Muscle of leg (tissue), 16 donors: ENCODE measurements at places on chromosomes 12 and 14.
A peak's percentile ranks its signal among the peaks of the same experiment; 100 is the strongest.

DNA sequence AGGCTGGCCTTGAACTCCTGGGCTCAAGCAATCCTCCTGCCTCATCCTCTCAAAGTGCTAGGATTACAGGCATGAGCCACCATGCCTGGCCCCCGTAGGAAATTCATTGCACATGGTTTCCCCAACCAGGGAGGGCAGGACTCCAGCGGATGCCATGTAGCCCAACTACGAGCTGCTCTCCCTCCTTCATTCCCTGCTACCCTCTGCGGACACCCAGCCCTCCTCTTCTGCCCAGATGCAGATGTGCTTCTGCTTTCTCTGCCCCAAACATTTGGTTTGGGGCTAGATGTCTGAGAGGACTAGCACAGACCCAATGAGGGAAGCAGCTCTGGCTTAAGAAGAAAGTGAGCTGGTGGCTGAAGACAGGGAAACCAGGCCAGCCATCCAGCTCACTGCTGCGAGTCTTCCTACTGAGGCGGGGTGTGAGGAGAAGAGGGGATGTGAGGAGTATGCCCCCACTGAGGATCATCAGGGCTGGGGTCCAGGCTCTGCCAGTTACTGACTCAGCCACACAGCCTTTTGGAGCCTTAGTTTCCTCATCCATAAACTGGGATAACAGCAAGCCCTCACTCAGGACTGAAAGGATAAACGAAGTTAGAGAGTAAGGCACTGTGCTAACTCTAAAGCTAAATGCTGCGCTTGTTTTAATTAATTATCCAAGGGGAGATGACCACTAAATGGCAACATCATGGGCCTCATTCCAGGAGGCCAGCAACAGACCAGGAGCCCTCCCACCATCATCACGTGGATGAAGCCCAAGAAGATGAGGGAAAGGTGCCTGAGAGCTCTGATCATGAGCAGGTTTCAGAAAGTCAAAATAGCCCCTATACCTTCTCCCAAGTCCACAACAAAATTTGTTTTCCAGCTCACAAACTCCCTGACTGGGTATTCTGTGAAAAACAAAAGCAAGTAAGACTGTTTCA is 10.9 kb downstream of the CTDSP2 start:
- no peak for DNase-seq

DNA sequence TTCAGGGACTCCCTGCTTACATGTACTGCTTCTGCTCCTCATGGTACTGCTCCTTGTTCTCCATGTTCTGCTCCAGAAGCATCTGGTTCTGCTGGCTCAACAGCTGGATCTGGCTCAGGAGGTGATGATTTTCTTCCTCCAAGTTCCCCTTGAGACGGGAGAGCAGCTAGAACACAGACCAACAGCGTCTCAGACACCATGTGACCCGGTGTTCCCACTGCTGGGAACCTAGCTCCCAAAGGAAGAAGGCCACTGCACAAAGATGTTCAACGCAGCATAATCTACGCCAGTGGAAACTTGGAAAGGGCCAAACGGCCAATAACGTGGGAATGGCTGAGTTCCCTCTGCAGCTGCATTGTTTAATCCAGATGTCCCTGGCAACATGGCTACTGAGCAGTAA is 49.6 kb upstream of the GPR68 start:
- peak; percentile 60 for DNase-seq

DNA sequence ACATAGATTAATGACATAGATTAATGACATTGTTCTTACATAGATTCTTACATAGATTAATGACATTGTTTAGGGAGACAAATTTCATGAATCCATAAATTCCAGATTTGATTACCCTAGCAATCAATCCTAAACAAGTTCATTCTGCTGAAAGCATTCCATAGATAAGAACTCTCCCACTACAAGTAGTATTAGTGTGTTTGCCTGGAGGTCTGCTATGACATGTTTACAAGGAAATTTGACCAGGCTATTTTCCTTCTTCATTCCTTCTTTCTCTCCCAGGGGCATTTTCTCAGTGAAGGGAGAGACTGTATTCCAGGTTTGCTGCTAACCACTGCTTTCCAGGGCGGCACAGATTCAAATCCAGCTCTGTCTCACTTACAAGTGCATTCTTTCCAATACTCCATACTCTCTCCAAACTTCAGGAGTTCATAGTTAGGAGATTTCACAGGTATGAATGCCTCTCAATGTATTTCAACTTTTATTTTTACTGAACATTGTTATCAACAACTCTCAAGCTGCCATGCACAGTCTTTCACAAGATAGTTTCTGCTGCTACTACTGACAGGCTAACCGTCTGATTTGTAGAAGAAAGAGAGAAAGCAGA is 134.5 kb downstream of the SLC38A1 start:
- DNase-seq = no peak

DNA sequence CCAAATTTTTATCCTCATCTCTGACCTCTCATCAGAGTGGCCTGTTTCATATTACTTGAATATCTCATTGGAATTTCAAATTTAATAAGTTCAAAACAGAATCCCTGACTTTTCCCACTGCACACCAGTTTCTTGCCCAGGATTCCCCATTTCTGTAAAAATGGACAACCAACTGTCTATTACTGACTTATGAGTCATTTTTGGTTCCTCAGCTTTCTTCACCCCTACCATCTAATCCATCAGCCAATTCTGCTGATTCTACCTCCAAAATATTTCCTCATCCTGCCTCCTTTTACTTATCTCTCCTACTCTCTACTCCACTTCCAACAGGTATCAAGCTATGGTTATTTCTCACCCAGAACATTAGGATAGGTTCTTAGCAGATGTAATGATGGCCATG is 44.2 kb downstream of the TMX1 start:
- DNase-seq = no peak

- DNase-seq = no peak
Observed at GRCh38 chr14:64410084-64410774, 22.1 kb downstream of the MTHFD1 start.

DNA sequence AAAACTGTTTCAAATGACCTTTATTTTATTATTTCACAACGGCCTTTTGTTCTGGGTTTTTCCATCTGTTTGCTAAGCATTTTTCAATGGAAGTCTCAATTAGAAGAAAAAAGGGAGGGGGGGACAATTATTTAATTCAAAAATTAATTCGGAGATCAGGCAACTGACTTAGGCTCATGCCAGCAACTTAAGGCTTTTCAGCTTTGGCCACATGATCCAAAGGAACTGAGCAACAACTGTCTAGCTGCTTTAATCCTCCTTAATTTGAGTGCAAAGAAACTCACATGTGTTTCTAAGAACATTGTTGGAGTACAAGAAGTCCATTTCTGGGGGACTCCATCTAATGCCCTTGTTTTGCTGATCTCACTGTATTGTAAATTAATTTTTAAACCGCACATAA is 188.0 kb downstream of the EXOC5 start:
- DNase-seq = no peak

DNA sequence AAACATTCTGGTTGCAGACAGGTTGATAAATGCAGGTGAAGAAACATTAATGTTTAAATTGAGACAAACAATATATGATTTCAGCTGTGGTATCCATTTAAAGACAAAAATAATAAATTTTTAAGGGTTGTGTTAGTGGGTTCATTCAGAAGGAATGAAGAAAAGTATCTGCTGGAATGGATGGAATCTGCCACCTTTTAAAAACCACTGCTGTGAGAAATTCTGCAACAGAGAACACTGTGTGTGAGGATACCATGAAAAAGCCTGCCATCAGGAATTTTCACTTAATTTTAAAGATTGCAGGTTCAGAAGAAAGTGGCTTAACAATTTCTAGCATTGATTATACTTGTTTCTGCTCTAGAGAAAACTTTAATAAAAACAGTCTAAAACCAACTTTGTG is 184.6 kb upstream of the SOX5 start:
- no peak for DNase-seq

DNA sequence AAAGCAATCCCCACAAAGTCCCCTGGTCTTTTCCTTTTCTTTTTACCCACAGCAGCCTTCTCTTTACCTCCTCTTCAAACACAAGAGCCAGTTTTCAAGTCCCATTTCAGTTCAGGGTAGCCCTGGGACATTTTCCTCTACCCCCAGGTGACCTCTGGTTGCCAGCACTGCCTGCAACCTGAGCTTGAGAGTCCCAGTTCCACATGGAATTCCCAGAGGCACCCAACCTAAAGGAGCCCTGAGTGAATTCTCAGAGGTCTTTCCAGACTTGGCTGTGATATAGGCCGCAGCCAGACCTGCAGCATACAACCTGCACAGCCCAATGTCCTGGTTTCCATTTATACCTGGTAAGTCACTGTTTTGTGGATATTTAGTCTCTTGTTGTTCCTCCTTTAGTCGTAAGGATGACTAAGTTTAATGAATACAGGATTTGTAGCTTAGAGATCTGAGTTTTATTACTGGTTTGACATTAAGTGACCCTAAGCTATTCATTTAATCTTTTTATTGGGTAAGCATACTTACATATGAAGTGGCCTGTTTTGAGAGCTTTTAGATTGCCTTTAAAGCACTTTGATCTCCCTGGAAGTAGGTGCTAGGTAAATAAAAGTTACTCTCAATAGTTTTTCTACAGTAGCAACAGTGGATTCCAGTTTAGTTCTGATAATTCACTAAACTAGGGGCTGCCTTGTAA is 159.8 kb downstream of the TGFB3 start:
- DNase-seq = no peak

DNA sequence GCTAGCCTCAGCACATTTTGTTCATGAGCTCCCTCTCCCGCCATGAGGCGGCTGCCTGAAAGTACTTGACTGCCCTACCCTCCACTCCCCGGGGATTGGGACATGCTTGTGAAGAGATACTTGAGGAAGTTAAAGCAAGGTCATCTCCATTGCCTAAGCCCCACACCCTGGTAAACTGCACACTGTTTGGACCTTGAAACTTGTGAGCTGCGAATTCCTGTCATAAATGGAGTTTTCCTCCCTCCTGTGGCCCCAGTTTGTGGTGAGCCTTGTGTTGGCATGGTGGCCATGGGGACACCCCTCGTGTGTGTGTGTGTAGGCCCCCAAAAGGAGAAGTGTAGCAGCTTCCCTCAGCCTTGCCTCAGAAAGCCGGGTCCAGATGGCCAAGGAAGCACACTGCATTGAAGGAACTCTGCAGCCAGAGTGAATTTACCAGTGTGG is 395.5 kb downstream of the ZFP36L1 start:
- DNase-seq = peak; percentile 86

- peak; percentile 37 for DNase-seq
Observed at GRCh38 chr14:104865081-104865630, at the start of gene CEP170B. TSS of gene CEP170B (plus strand) at chr14:104865268. CDS start at chr14:104868451, 3,183 bp downstream.

DNA sequence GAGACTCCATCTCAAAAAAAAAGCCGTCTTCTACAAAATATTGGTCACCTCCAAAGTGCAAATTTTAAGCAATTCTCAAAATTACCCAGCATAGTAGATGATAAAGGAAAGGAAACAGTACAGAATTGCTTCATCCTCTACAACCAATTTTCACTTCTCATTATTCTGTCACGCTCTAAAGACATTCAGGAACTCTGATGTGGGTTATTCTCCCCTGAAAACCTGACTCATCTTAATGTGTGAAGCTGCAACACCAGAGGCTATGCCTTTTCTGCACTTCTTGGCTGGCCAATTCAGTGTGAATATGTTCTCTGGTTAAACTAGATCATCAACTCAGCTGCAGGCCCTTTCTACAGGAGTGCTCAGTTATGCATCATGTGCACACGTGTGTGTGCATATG is 11.0 kb downstream of the PTGER2 start:
- DNase-seq = peak; percentile 60

- peak; percentile 43 for DNase-seq
Observed at GRCh38 chr14:31834616-31835015, 242.5 kb upstream of the ARHGAP5 start.

DNA sequence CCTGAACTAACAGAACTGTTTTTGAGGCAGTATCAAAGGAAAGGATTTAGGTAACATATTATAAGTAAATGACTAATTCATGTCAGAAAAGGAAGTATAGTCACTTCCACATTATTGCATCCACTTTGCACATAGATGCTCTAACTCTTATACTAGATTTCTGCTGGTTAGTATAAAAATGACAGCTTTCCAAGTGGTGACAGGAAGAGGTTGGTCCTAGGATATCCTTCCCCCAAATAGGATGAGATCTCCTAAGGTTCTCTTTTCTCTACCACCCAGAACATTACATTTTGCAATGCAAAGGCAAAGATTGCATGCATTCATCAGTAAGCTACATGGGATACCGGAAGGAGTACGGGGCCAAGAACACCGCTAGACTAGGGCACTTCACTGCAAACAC is 15.2 kb downstream of the DAD1 start:
- no peak for DNase-seq

- DNase-seq = peak; percentile 63
Observed at GRCh38 chr12:49019443-49020324, 1.1 kb upstream of the PRKAG1 start.

DNA sequence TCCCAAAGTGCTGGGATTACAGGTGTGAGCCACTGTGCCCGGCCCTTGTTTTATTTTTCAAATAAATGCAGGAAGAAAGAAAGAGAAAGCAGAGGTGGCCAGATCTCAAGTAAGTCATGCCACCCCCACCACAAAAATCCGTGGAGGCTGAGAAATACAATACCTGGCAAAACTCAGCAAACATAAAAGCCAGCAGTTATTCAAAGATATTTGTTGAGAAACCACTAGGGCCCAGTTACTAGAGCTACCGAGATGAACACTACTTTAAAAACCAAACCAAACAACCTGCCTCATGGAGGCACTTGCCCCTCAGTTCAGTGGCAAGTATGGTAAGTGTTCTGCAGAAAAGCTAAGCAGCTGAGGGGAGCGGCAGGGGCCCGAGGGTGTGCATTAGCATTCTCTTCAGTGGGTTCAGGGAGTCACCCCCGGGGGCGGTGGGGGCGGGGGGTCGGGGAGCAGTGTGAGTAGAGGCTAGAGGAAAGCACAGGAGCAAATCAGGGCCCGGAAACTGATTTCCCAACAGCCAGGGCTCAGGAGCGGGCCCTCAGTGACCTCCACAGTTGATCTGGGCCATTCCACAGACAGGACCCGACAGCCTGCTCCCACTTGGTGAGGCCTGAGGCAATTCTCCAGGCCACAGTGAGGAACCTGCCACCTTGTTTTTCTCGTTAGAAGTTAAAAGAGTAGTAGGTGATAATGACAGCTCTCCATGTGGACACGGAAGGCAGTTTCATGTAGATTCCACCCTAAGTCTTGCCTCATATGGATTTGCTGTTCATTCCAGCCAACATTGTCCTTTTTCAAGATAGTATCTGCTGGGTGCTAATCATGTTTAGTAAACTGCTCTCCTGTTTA is 8.6 kb downstream of the EVL start:
- DNase-seq = no peak

DNA sequence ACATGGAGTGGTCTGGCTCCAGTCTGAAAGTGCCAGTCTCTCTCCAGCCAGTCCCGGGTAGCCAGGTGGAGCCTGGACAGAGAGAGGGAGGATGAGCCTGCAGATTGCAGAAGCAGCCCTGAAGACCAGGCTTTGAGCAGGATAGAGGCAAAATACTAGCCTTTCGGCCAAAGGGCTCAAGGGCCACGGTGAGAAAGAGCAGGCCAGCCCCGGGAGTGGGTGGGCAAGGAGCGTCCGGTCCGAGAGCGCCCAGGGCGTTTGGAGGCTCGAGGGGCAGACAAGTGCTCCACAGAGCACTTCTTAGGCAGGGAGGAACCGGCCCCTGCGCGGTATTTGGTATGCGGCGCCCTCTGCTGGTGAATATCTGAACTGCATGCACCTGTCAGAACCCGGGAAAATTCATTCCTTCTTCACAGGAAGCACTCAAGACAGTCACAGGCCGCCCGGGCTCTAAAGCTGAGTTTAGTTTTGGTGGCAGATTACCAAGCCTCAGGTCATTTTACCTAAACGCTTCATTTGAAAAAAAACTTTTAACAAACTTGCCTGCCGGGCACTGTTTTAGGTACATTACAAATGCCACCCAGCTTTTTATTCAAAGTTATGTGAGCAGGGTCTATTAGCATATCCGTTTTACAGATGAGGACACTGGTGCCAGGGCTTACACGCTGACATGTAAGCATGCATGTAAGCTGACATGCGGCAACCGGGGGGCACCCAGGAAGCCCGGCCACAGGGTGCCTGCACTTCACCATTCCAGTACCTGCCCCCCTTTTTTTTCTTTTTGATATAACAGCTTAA is 21.0 kb upstream of the PSMC1 start:
- DNase-seq = peak; percentile 34
